ENCODE measurements at places on chromosomes 13 and 19.

- no peak for ATAC-seq
Measured at GRCh38 chr19:13207846-13208671, 57.8 kb downstream of the IER2 start.

GRCh38 chr19:13856497-13856896, 20.4 kb upstream of the NANOS3 start:
- ATAC-seq, result no peak

DNA sequence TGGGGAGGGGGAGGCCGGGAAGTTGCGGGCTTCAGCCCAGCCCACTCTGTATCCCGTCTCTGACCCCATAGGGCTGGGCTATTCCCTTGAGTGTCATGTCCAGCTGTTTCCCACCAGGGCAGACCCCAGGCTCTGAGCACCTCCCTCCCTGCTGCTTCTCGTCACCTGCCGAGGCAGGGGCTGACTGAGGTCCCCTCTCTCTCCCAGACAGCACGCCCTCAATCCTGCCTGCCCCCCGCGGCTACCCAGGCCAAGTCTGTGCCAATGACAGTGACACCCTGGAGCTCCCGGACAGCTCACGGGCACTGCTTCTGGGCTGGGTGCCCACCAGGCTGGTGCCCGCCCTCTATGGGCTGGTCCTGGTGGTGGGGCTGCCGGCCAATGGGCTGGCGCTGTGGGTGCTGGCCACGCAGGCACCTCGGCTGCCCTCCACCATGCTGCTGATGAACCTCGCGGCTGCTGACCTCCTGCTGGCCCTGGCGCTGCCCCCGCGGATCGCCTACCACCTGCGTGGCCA, 625 bp downstream of the F2RL3 start:
- peak; percentile 83 for ATAC-seq

GRCh38 chr13:94270556-94270955, 208.9 kb downstream of the DCT start:
- no peak for ATAC-seq

- ATAC-seq, result no peak
Measured at GRCh38 chr13:90493667-90494066, 853.8 kb upstream of the MIR17HG start.

DNA sequence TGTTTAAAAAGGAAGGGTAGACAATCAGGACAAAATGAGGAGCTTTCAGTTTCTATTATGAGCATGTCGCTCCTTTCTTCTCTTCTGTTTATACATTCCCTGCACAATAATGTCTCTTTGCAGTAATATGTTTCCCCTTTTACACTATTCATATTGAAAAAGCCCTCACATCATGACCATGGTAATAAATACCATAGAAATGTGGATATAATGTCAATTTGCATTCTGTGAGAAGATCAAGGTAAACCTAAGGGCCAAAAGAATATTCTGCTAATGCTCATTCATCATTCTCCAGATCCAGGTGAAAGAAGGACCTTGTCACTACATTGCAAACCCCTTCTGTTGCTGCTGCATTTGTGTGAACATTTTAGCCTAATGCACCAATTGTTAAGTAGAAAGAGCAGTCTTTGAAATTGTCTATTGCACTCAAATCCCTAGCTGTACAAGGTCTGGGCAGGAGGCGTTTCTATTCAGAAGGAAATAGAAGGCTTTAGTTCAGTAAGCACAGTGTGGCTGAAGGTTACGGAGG, 117.6 kb upstream of the SOX21 start:
- ATAC-seq, result no peak

DNA sequence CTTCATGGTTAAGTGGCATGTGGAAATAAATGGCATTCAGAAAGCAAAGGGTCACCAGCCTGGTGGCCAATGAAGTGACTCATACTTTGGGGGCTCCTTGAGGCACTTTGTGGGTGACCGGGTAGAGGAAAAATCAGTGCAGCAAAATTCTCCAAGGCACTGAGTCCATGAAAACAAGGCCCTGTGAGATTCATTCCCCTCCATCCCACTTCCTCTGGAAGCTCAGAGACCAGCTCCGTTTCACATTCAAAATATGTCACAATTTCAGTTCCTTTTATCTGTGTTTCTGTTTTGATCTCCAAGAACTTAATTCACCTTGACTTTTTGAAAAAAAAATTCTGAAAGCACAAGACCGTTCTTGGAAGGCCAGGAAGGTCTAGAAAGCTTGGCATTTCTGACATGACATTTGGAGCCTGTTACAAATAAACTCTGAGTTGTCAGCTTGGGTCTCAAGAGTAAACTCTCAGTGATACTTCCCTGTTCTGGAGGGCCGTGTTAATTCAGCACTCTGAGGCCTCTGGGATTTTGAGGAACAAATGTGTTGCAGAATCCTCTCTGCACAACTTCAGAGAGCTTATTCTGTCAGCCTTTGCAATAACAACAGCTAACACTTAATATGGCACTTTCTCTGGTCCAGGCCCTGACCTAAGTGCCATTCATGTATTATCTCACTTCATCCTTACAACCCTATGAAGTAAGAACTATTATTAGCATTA, 6.8 kb downstream of the CYSLTR2 start:
- ATAC-seq, result no peak

DNA sequence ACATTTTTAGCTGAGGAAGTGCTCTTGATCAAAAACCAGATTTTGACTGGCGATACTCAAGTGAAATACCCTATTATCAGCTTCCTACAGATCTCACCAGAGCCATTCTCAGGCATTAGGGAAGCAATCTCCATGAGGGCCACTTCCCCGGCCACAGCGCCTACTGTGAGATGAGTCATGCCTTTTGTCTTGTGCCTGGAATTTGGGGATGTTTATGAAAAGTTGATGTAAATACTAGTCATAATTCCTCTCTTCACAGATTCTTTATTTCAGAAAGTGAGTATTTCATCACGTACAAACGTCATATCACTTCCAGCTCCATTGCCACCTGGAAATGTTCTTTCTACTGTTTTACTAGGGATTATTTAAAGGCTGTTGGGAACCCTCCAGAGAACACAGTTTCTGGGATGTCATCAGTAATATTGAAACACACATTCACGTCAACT, 25.3 kb upstream of the SLC46A3 start:
- peak; percentile 36 for ATAC-seq

GRCh38 chr13:53159431-53159830, 130.8 kb downstream of the OLFM4 start:
- ATAC-seq, result no peak

DNA sequence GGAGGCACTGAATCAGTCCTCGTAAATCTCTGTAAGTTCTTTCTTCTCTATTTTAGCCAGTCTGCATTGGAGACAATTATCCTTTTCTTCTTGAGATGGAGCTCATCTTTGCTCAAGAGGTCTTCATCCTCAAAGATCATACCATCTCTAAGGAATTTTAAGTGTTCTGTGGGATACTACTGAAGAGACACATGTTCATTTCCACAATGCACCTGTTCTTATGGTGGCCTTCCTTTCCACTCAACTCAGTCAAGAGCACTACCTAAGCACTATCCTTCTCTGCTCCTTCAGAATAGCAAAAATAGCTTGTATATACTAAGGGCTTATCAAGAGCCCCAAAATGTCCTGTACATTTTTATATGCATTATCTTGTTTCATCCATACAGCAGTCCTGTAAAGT, 214.0 kb downstream of the KLF5 start:
- ATAC-seq, result no peak

DNA sequence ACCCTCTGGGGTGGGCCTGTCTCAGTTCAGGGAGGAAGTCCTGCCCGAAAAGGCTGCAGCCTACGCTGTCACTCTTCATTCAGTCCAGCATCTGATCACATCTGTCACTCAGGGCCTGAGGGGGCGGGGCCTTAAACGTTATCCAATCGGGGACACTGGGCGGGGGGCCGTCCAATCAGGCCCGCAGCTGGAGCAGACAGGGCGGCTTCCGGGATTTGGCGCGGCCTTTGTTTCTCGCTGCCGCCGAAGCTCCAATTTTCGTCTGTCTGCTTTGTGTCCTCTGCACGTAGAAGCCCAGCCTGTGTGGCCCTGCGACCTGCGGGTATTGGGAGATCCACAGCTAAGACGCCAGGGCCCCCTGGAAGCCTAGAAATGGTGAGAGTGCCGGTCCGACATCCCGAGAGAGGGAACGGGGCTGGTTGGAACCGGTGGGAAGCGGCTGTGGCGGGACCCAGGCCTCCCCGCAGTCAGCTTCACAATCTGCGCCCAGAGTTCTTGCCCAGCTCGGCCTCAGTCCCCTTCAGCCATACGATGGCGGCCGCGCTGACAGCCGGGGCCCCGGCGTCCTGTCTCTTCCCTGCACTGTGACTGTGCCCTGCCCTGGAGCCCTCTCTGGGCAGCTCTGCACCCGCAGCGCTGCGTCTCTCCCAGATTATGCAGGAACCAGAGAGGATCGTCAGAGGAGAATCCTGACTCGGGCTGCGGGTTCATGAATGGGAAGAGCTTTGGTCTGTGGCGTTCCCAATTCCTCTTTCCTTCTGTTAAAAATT, at the start of gene ZNF730:
ZNF730 (plus strand) TSS at position 224 of the 770 bp plus-strand sequence; CDS start at position 373, 149 bp downstream.
- ATAC-seq, result peak; percentile 97

DNA sequence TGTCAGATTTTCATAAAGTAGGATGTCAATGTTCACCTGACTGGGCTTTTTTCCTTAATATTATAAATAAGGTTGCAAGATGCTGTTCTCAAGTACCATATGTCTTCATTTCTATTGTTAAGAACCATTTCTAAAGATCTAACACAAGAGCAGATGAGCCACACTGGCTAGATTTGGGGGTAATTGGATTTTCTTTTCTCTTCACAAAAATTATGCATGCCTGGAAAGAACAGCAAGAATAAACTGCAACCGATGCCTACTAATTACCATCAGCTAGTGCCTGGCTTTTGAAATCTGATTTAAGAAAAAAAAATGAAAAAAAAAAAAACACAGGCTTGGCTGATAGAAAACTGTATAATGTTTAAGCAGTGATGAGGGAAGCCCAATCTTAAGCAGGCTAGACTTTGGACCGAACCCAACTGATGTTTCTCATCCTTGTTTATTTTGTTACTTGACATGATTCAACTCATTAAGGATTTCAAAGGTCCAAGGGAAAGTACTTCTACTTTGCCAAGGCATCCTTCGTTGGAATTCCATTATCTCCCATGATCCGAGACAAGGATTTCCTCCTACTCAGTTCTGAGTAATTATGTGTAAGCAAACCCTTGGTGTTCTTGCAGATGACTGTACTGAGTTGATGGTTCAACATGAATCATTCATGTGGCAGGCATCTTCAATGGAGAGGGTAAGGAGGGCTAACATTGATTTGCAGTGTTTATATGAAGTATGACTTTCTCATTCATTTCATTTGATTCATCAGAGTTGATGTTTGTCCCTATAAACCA, 300.5 kb downstream of the SPRY2 start:
- peak; percentile 89 for ATAC-seq

- ATAC-seq, result no peak
Measured at GRCh38 chr13:78762825-78763224, 103.9 kb upstream of the OBI1 start.

DNA sequence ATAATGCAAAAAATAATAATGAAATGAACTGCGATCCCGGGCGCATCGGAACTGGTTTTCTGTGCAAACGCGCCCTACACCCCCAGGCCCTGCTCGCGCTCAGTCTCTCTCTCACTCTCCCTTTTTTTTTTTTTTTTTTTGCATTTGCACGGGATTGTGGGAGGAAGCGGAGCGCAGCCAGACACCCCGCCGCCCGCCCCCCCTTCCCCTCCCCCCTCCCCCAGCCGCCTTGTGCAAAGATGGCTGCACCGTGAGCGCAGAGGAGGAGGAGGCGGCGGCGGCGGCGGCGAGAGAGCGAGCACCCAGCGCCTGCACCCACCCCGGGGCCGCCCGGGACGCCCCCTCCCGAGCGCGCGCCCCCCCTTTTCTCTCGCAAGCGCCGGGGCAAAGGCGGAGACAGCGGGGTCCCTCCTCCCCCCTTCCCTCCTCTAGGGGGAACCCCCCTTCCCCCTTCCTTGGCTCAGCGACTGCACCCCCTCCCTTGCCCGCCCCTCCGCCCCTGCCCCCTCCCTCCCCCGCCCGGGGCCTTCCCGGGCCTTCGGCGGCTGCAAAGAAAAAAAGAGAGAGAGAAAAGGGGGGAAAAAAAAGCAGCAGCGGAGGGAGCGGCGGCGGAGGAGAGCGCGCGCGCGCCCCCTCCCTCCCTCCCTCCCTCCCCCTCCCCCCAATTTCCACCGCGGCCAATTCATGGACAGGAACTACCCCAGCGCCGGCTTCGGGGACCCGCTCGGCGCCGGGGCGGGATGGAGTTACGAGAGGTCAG, at the start of gene PRR12:
PRR12 (plus strand) TSS at position 212 of the 760 bp plus-strand sequence; CDS start at position 685, 473 bp downstream.
- ATAC-seq, result peak; percentile 41

- no peak for ATAC-seq
Measured at GRCh38 chr13:96273196-96273595, 183.3 kb downstream of the HS6ST3 start.
